H9 (cell line): ENCODE measurements at places on chromosomes 5 and 9. TPM values are rescaled to one million over a fixed set of nuclear protein-coding genes. Genes with fewer than 3 reads are reported as not detected.

The FOXD4L5 gene
- 0.13 TPM in 1 of 2 replicates, not detected in the other for total RNA-seq

The TAF11L5 gene
- total RNA-seq = not detected in 2 replicates

The ECM2 gene
- total RNA-seq = not detected in 2 replicates

The SH3TC2 gene
- not detected in 2 replicates for total RNA-seq

The INVS gene
- total RNA-seq = 7.5 and 8.2 TPM in 2 replicates

The AQP7 gene
- not detected in 2 replicates for total RNA-seq

The CTSL gene
- total RNA-seq = 28.9 and 33.4 TPM in 2 replicates

The TRAF1 gene
- total RNA-seq = 1.4 and 1.5 TPM in 2 replicates

DNA sequence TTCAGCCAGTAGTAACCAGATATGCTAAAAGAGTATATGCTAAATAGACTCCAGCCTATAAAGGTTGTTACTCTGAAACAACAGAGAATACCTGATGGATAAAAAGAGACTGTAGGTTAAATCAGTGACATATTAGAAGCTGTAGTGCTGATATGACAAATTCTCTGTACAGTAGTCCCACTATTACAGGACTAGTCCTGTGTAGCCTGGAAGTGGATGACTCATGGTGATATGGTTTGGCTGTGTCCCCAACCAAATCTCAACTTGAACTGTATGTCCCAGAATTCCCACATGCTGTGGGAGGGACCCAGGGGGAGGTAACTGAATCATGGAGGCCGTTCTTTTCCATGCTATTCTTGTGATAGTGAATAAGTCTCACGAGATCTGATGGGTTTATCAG is 276.2 kb upstream of the POU5F2 start:
- no peak for DNase-seq

GRCh38 chr9:134968823-134969090 is 51.0 kb upstream of the FCN1 start:
- DNase-seq = no peak

DNA sequence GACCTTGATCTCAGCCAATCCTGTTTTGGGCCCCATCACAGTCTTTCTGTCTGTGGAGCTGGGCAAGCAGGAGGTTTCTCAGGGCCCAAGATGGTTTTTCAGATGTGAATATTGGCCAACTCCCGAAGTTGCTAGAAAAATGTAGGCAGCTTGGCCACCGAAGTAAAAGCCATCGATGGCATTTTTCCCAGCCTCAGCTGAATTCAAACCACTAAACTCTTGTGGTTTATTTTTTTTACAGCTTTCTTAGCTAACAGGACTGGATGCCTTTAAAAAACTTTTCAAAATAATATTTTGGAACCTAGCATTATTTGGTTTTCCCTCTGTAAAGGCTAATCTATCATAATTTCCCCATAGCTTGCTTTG is 102.5 kb upstream of the ERCC6L2 start:
- no peak for DNase-seq

GRCh38 chr5:140550147-140551079 is 3.0 kb downstream of the EIF4EBP3 start:
- DNase-seq = no peak

DNA sequence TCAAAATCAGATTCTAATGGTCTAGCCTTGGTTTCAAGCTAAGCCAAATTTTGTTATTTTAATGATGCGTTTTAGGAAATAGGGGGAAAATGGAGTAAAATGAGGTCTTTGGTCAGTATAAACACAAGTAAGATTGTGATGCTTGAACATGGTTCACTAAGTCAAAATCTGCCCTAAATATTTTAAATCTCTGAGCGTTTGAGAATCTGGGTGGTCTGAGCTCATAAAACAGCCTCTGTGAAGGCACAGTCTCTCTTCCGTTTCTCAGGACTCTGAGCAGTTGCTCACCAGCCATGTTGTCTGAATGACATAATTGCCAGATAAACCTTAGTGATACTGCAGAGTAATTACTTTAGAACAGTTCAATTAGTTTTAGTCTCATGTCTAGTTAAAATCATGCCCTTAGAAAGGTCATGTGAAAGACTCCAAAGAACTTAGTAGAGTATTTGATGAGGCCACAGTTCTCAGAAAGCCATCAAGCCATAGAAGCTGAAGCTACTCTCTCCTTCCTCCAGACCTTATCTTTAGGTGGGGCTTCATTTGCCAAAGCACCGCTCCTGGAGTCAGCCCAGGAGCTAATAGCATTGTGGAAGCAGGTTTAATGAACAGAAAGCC is 257.1 kb upstream of the MAP3K1 start:
- no peak for DNase-seq

- DNase-seq = no peak
Observed at GRCh38 chr5:105767267-105767666, 1903.5 kb downstream of the EFNA5 start.

DNA sequence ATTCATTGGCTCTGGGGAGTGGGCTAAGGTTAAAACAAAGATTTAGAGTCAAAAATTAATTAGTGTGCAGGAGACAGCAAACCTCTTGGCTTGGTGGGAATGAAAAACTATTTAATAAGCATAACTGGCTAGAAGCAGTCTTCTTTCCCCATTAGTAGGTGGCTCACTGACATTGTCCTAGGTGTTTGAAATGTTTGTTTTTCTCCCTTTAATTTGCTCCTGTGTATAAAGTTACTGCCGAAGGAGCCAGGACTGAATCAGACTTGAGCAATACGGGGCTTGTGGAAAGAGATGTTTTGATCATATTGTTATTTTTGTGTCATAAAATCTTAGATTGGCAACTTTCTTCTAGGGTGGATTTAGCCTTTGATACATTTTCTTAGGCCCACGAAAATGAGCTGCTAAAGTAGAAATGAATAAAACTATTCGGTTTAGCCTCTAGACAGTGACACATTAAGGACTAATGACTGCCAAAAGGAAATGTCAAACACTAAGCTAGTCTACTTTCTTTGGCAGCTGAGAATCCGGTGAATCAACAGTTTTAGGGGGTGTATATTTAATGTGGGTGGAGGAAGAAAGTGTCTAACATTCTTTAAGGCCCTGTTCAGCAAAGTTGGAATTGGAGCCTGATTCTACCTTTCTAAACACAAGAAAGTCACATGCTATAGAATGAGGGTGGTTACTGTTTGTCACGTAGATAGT is 30.2 kb downstream of the LRRTM2 start:
- DNase-seq = no peak

DNA sequence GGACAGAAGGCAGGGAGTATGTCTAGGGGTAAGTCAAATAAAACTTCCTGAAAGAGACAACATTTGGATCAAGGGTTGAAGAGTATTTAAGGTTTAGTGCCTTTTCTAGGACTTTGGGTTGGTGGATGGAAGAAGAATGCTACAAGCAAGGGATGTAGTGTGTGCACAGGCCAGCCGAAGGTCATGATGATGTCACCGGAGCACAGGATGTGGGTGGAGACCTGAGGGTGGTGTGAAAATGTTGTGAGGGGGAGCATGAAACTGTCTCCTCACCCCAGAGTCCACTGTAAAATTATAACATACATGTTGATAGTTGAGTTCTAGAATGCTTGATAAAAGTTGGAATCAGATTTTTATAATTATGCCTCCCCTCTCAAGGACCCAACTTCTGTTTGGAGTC is 553.3 kb upstream of the SGCD start:
- DNase-seq = no peak

DNA sequence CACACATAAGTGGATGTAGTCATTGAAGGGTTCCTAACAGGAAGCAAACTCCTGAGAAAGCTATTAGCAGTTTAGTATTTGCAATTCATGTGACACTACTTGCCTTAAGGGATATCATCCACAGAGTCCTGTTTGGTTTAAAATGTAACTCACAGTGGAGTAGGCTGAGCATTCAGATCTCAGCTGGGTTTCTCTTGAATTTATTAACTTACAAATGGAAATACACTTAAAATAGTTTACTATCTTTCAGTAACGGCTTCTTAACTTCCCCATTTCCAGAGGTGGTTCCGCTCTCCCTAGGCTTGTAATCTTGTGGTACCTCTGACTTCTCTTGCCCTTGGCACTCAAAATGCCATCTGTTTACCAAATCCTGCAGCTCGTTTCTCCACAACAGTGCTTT is 660.7 kb upstream of the ADAMTS16 start:
- no peak for DNase-seq
